ENCODE measurements at places on chromosomes 2 and 18.

DNA sequence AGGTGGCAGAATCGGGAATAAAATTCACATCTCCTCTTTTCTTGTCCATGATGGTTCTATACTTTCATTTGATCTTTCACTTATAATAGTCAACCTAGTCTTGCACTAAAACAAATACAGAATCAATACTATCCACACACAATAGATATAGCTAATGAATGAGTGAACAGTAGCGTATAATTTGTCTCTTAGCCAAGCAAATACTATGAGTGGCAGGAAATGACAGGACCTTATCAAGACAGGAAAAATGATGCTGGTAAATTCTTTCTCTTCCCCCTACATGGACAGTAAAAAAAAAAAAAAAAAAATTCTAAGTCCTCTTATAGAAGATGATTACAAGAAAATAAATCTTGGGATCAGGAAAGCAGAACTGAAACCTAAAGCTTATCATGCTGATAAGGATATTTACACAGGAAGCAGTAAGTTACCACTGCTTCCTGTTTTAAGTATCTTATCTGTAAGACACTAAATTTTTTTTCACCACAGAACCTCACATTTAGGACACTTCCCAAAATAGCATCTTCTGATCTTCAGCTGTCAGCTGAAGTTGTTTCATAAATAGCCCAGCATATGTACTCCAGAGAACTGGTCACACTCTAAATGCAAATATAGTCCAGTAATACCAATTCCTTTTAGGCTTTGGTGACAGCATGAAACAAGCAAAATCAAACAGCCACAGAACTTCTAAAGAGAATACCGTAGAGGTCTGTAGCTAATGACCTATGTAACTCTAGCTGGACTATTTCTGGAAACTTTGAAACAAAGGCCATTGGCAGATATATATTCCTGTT is 27.0 kb downstream of the IRS1 start:
- DNase-seq = no peak

DNA sequence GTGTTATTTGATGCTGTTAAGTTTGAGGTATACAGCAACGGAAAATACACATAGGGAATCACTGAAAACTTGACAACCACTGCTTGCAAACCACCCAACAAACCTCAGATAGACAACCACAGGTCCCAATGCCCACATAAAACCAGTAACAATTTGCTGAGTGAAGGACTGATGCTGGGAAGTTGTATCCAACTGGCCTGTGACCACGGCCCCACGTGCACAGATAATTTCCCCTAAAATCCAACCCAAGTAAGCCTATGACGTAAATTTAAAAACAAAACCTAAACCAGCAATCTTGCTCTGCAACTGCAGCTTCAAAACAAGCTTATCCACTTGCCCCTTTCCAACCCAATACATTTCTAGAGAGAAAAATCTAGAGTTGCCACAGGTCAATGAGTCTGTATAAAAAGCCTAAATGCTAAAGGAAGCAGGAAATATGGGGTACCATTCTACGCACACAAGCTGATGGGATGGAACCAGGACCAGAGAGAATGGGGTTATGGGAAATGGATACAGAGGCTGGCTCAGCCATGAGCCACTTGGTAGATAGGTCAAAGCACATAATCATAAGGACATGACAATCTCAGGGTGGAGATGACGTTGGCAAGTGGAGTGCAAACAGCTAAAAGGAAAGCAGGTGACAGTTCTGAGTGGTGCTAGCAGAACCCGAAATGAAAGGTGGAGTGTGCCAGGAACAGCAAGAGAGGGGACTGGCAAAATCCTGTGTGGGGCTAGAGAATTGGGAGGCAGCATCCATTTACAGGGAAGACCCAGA is 27.8 kb upstream of the CREB1 start:
- no peak for DNase-seq

DNA sequence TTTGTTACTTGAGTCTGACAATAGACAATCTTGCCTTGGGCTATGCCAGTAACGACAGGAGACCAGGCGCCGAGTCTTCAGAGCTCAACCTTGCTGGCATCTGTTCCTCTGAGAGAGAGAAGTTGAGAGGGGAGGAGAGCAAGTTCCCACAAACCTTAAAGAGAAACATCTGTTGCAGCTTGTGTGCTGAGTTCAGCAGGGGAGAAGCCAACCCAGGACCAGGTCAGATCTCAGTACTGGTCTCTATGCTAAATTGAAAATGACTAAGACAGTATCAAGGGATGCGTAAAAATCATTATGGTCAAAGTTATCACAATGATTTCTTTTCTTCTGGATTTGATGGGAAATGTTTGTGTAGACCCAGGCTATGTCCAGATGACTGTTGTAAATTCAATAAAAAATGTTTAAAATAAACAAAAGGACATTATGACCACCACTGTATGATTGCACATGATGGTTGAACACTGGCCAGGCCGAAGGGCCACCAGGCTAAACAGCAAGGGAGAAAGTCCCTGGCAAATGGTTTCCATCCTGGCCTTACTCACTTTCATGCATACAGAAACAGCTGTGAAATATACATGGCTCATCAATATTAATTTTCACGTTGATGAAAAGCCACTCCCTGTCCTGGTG is 100.3 kb upstream of the PMAIP1 start:
- DNase-seq = no peak

GRCh38 chr18:54612237-54612636 is 21.2 kb downstream of the DYNAP start:
- DNase-seq = no peak

DNA sequence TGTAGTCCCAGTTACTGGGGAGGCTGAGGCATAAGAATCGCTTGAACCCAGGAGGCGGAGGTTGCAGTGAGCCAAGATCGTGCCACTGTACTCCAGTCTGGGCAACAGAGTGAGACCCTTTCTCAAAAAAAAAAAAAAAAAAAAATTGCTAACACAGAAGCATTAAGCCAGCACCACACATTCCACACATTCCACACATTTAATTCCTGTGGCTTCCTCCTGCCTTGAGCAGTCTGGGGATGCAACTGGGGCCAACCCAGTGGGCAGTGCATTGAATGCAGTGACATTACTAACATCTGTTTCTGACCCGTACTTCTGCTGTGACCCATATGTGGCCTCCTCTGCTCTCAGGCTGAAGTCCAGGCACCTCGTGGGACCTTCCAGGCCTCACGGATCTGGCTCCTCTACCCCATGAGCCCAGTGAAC is 107.0 kb downstream of the BCL2L11 start:
- DNase-seq = peak; percentile 17

- DNase-seq = no peak
Measured at GRCh38 chr2:164981217-164981990, 26.1 kb upstream of the SLC38A11 start.

GRCh38 chr18:68733707-68734106 is 18.8 kb upstream of the TMX3 start:
- DNase-seq = no peak

GRCh38 chr2:25383806-25384205 is 42.1 kb upstream of the DNMT3A start:
- no peak for DNase-seq

DNA sequence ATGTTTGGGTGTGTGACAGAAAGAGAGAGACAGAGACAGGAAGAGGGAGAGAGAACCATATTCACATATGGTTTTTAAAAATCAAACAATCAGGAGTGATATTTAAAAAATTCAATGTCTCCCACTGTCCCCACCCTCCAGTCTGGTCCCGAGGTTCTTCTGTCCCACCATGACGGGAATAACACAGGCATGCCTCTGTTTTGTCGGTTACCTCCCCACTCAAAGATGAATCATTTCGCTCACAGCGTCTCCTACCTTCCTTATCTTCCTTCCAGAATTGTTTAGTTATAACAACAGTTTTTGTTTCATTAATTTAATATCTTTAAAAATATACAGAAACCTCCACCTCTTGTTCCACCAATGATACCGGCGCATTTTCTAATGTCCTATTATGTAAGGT is 113.0 kb downstream of the KCNF1 start:
- no peak for DNase-seq

- no peak for DNase-seq
Measured at GRCh38 chr2:58138396-58139030, 91.9 kb downstream of the VRK2 start.

DNA sequence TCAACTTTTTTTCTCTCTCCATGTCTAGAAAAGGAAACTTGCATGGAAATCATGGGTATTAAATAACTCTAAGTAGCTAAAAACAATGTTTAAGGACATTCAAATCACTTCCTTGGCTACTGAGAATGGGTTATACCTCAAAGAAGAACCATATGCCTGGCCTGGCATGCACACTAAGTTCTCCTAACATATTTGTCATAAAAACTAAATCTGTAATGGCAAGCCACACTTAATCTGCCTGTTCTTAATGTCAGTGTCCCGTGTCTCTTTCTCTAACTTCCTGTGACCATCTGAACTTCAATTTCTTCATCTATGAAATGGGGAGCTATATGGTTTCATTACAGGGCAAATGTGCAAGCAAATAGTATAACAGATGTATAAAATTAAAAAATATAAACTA is 11.1 kb downstream of the PDE1A start:
- no peak for DNase-seq

DNA sequence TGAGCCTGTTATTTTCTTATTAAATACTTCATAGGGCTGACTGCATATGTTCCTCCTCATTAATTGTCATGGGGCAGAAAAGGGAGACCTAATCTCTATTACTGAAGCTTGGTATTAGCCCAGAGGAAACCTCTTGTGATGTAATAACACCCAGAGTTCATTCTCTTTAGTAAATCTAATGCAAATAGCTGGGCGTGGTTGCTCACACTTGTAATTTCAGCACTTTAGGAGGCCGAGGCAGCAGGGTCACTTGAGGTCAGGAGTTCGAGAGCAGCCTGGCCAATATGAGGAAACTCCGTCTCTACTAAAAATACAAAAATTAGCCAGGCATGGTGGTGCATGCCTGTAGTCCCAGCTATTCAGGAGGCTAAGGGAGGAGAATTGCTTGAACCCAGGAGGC is 14.7 kb downstream of the DAW1 start:
- no peak for DNase-seq

- no peak for DNase-seq
Measured at GRCh38 chr2:239829326-239829725, 195.8 kb downstream of the NDUFA10 start.

DNA sequence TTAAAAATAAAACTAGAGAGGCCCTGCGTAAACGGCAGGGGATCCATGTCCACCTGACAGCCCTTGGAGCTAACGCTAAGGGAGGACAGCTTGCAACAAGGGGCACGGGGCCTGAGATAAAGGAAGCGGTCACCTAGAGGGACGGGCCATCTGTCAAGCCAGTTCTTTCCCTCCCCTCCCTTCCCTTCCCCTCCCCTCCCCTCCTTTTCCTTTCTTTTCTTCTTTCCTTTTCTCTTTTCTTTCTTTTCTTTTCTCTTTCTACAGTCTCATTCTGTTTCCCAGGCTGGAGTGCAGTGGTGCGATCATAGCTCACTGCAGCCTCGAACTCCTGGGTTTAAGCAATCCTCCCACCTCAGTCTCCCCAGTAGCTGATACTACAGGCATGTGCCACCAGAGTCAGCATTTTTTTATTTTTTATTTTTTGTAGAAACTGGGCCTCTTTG is 34.5 kb upstream of the CTAGE1 start:
- DNase-seq = no peak

DNA sequence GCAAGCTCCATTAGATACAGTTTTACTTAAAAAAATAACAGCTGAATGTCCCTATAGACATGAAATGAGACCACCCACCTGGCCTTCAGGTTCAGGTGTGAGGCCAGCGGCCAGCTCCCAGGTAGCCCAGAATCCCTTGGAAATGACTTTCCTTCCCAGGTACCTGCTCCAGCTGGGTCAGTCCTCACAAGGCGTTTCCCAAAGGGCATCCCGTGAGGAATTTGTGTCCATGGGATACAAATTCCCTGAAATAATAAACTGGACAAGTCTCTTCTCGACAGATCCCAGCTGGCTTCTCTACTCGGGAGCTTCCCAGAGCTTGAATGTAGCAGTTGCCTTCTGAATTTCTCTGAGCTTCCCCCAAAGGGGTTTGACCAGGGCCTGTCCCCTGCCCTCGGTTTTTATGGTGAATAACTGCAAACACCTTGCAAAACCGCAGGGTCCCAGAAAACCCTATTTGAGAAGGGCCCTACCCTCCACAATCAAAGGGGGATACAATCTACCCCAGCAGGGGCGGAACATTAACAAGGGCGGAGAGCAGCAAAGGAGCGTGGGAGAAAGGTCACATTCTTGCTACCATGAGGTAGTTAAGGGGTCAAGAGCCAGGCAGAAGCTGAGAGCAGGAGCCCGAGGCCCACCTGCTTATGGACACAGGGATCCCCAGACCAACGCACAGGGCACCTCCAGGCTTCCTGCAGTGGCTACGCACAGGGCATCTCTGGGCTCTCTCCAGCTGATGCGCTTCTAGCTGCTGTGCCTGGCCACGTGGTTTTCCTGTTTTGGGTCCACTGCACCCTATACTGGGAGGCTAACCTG is 107.7 kb downstream of the HDAC4 start:
- DNase-seq = no peak
